ENCODE measurements at places on chromosomes 1 and 21.

DNA sequence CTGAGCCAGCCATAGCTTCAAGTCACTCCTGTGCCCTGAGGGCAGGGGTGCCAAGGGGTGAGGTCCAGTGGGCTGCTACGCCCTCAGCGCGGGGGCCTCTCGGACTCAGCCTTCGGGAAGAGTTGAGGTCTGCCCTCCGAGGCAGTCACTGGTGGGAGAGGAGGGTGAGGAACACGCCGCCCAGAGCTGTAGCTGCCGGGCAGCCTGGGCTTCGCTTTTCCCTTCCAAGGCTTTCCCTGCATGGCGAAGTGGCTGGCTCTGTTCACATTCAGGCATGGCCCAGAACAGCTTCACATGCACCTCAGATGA, 43.0 kb upstream of the C1orf174 start:
- DNase-seq = no peak

DNA sequence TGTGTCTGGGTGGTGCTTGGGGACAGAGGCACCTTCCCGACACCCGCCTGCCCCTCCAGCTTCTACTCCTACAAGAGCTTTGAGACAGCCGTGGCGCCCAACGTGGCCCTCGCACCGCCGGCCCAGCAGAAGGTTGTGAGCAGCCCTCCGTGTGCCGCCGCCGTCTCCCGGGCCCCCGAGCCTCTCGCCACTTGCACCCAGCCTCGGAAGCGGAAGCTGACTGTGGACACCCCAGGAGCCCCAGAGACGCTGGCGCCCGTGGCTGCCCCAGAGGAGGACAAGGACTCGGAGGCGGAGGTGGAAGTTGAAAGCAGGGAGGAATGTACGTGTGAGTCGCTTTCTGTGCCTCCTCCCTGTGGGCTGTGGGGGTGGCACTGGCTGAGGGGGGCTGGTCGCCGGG, 75.7 kb downstream of the SKI start:
- DNase-seq = no peak

DNA sequence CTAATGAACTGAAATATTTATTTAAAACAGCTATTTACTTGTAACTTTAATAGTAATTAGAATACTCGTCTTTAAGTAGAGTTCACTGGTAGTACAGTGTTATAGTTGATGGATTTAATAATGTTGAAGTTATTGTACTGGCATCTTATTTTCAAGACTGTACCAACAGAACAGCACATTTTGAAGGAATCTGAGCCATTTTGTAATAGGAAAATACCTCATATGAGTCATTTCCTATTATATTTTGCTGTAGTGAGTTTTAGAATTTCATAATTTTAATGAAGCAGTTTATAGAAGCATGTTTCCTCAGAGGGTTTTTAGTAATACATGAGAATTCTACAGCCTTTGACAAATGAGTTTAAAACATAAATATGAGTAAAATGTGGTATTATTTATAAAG, 258.3 kb downstream of the OLFM3 start:
- no peak for DNase-seq

DNA sequence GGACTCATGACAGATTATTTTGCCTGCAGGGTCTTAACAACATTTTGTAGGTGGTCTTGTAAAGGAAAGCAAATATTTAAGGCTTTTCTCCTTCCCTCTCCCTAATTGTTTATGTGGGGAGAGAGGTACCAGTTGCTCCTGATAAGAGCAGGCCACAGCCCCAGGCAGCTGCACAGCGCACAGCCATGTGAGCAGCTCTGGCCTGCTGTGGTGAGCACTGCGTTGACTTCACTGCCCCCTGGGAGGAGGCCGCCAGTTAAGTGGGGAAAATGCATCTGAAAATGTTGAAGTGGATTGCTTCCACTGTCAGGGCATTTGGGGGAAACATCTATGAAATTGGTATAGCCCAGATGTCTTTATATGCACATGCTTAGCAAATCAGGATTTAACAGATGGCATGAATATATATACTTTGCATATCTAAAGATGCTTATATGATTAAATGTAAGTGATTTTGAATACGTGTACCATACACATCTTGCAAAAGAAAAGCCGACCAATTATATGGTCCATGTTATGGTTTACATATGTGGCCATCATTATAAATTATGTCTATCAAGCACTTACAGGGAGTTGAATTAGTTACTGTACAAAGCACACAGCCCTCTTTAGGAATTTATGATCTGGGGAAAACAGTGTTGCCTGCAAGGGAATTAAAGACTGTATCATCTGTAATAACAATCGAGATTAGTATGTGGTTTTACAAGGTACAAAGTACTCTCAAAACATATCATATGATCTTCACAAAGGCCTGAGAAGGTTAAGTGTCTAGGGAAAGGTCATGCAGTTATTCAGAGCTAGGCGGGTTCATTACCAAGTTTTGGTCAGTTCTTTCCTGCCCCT, 132.1 kb downstream of the RHOU start:
- DNase-seq = no peak

- no peak for DNase-seq
These were observed 61.9 kb downstream of the ERG start for GRCh38 chr21:38436341-38436740.

DNA sequence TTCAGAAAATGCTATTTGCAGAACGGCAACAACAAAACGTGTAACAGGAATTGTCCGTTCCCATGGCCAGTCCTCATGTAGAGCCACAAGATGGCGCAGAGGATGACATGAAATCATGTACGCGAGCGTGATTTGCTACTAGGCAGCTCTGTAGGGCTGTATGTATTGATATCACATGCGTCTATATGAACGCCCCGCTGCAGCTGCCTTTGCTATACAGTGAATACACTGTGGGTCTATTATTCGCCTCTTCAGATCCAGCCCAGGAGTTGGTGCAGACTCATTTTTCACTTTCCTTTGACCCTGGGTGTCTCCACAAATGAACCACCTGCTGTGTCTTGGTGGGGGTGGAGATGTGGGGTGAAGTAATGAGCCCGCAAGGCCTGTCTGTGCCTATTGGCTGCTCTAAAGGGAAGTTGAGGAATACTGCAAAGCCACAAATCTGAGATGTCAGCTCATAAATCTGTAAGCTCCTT, 361.5 kb downstream of the KIF26B start:
- no peak for DNase-seq

DNA sequence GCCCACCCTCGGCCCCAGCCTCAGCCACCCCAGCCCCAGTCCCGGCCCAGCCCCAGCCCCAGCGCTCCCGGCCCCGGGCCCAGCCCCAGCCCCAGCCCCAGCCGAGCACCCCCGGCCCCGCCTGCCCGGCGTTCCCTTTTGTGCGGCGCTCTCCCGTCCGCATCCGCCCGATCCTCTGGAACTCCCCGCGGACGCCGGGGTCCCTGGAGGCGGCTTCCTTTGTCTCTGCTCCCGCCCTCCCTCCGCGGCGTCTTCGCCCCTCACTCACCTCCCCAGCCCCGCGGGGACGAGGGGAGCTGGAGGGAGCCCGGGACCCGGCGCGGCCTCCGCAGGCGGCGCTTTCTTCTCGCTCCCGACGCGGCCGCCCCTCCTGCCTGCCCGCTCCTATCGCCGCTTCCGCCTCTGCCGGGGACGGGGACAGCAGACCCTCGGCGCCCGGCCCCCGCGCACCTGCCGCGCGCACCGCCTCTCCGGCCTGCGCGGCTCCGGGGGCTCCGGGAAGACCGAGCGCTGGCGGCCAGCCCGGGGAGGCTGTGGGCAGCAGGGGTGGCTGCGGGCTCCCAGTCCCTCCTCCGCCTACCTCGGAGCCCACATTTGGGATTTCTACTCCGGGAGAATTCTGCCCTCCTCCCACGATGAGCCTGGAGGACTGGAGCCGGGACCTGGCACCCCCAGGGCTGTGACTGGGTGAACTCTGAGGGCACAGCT, 14.0 kb downstream of the AGRN start:
- DNase-seq = no peak
